ENCODE measurements at places on chromosomes 6 and 20.

GRCh38 chr20:18496042-18496441, 983 bp downstream of the RBBP9 start:
- DNase-seq, result no peak

- no peak for DNase-seq
Observed at GRCh38 chr6:132812756-132813172, 1.6 kb upstream of the RPS12 start.

- DNase-seq, result no peak
Observed at GRCh38 chr6:170464080-170464479, 89.0 kb downstream of the PSMB1 start.

- DNase-seq, result no peak
Observed at GRCh38 chr6:29941471-29941870, 861 bp upstream of the HLA-A start.

DNA sequence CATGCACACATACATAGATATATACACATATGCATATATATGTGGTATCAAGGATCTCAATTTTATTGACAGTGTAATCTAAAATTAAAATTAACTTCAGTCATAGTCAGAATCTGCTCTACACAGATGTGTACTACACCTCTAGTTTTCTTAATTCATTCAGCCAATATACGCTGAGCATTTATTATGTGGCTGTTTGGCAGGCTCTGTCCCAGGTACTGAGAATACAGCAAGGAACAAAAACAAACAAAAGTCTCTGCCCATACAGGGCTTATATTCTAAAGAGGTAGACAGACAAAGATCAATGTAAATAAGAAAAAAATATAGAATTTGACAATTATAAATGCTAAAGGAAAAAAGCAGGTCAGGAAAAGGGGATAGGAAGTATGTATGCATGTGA, 7.8 kb upstream of the RGS17 start:
- DNase-seq, result no peak

- no peak for DNase-seq
Observed at GRCh38 chr6:161058741-161059140, 67.2 kb downstream of the MAP3K4 start.

- DNase-seq, result no peak
Observed at GRCh38 chr20:60484316-60484715, 526.1 kb downstream of the CDH26 start.

GRCh38 chr6:56624046-56624727, 18.5 kb downstream of the DST start:
- no peak for DNase-seq

- DNase-seq, result no peak
Observed at GRCh38 chr6:158165919-158166416, 2.1 kb downstream of the SERAC1 start.

DNA sequence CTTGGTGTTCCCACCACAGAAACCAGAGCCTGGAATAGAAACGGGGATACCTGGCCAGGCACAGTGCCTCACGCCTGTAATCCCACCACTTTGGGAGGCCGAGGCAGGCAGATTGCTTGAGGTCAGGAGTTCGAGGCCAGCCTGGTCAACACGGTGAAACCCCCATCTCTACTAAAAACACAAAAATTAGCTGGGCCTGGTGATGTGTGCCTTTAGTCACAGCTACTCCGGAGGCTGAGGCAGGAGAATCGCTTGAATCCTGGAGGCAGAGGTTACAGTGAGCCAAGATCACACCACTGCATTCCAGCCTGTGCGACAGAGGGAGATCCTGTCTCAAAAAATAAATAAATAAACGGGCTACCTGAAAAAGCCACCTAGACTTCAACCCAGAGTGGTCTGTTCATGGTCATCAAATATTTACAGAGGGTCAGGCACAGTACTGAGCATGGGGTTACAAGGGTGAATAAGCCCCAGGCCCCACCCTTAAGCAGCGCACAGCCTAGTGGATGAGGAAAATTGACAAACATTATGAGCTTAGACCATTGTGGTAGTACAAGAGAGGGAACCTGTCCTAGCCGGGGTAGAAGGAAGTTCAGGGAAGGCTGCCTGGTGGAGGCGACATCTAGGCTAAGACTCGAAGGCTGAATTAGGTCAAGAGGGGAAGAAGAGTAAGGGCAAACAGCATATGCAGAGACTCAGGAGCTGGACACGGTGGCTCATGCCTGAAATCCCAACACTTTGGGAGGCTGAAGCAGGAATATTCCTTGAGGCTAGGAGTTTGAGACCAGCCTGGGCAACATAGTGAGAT, 7.2 kb upstream of the PCIF1 start:
- DNase-seq, result no peak

DNA sequence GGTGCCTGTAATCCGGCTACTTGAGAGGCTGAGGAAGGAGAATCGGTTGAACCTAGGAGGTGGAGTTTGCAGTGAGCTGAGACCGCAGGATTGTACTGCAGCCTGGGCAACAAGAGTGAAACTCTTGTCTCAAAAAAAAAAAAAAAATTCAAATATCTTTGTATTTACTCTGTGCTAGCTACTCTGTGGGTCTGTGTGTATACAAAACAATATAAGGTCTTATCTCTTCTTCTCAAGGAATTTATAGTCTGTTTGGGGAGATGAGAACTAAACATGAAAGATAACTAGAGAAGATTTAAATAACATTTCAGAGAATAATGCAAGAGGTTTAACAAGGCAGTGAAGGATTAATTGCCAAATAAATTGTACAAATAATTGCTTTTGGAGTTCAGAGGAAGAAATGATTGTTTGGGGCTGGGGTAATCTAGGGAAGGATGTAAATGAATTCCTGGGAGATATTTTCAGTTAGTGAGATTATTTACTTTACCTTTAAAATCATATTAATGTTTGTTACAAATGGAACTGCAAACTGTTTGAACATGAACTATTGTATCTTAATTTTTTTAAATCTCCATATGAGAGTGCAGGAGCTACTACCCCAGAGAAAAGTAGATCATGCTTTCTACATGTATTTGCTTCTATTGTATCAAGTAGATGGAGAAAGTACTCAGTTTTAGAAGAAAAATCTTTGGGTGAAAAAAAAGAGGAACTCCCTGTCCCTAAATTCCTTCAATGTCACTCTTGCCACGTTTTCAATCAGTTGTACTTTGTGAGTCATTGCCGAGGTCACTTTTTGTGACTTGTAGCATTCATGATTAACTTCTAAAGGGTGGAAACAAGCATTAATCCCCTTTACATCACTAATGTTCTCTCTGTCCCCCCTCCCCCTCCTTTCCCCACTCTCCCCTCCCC, 39.0 kb downstream of the NCOA3 start:
- no peak for DNase-seq

DNA sequence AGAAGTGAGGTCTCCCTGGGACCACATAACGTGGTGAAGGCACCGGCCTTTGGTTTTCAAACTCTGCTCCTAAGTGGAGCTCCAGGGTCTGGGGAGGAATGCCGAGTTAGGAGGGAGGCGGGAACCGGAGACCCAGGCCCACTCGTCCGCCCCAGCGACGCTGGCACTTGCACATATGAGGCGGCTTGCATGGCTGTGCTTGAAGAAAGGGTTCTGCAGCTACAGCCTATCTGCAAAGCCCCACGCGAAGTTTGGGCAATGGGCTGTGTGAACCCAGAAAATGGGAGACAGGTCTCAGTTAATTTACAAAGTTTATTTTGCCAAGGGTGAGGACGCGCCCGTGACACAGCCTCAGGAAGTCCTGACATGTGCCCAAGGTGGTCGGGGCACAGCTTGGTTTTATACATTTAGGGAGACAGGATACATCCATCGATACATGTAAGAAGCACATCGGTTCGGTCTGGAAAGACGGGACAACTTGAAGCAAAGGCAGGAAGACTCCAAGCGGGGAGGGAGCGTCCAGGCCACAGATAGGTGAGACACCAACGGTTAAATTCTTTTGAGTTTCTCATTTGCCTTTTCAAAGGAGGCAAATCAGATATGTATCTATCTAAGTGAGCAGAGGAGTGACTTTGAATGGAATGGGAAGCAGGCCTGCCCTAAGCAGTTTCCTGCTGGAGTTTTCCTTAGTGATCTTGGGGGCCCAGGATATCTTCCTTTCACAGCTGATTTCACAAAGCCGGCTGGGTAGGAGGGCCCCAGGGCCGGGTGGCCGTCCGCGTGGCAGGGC, 782 bp upstream of the PCMTD2 start:
- no peak for DNase-seq

DNA sequence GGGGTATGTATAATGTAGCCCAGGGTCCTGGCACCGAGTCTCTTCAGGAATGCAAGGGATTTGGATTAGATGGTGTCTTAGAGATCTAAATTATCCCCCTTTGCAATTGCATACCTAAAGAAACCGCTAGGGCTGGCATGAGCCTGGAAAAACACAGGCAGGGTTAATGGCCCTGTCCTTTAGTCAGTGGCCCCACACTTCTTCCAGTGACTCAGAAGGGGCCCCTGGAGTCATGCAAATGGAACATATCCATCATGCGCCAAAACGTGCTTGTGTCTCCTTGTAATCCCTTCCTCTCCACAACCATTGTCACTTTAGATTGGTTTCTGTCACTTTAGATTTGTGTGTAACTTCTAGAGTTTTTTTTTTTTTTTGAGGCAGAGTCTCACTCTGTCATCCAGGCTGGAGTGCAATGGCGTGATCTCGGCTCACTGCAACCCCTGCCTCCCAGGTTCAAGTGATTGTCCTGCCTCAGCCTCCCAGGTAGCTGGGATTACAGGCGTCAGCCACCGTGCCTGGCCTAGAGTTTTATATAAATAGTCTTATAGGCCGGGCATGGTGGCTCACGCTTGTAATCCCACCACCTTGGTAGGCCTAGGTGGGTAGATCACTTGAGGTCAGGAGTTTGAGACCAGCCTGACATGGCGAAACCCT, 8.7 kb upstream of the MYBL2 start:
- no peak for DNase-seq

DNA sequence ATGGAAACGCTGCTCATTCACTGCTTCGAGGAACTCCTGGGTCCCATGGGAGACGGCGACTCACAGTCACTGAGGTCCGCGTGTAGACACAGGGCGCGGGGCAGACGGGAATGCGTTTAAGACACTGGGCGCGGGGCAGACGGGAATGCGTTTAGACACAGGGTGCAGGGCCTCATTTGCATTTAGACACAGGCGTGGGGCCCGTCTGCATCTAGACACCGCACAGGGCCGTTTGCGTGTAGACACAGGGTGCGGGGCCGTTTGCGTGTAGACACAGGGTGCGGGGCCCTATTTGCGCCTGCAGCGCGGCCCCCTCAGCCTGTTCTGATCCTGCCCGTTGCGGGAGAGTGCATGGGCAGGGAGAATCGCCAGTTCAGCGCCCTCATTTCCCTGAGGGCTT, 10.4 kb downstream of the DACT2 start:
- DNase-seq, result no peak

DNA sequence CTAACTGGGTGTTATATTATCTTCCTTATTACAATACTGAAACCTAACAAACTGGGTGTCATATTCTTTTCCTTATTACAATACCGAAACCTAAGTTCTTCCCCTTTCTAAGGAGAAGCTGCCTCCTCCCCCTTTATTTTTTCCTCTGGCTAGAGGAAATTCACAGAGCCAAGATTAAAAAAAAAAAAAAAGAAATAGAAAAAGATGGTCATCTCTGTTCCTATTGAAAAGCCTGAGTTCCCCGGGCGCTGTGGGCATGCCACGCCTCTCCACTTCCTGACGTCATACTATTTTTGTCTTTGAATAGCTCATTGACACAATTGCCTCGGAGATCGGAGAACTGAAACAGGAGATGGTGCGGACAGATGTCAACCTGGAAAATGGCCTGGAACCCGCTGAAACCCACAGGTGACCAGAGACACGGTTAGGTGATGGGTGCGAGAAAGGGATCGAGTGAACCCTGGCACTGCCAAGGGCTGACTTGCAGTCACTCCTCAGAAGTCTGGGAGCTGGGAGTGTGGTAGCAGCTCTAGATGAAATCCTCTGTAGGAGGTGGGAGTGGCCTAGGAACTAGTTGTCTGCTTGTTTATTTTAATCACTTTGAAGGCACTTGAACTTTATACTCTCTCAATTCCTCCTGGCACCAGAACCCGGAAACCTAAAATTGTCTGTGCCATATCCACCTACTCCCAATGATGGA, 82.2 kb upstream of the NAA20 start:
- DNase-seq, result no peak

GRCh38 chr6:168192195-168192900, 113.3 kb upstream of the FRMD1 start:
- DNase-seq, result no peak

DNA sequence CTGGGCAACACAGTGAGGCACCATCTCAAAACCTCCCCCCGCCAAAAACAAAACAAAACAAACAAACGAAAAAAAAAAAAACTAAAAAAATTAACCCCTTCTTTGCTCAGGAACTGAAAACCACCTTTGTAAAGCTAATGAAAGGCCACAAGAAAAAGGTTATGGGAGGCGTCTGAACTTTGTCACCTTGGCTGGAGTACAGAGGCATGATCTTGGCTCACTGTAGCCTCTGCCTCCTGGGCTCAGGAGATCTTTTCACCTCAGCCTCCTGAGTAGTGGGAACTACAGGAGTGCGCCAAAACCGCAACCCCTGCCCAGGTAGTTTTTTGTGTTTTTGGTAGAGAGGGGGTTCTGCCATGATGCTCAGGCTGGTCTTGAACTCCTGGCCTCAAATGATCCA, 337.9 kb downstream of the TBC1D32 start:
- no peak for DNase-seq

- no peak for DNase-seq
Observed at GRCh38 chr6:32109114-32109764, at the start of gene TNXB. Gene TNXB, minus strand, starts transcription at chr6:32109338. Its CDS starts 11,140 bp downstream, at chr6:32098198.

DNA sequence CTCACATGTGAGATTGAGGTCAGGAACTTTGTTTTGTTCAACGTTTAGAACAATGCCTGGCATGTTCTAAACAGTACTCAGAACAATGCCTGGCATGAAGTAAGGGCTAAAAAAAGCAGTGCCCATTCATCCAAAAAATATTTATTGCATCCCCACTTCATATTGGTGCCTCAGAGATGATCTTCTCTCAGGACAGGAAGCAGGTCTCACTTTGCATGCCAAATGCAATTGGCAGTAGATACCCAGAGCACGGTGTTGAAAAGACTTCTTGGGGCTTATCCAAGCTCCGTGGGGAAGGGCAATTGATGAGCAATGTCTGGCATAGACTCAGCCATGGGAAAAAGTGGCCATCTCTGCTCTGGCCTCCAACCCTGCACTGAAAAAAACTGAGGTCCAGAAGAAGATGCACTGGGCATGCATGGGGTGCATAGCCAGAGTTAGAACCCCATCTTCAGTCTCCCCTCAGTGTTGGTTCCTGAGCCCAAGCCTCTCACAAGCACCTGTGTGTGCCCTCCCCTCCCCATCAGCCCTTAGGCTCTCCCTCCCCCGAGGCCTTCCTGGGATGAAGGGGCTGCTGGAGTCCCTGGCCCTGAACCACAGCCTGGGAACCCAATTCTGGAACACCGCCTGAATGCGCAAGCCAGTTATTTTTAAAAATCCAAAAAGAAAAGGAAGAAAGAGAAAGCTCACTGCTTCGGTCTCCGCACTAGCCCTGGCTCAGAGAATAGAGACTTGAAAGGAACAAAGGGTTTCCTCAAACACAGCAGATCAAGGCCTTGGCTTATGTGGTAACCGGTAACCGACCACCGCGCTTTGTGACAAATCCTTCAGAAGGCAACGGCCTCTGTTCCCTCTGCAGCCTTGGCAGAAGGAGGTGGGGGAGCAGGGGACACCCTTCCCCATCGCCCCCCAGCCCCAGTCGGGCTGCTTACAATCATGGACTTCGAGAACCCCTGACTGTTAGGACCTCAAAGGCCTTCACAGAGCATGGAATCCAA, 78.5 kb upstream of the SIRPA start:
- DNase-seq, result no peak

Data from stimulated activated CD4-positive, alpha-beta T cell treated with anti-CD3 and anti-CD28 coated beads, TNF-alpha, amount 100 ng/mL, for 1 hour (primary cell).